ENCODE measurements at places on chromosomes 3 and 15.

DNA sequence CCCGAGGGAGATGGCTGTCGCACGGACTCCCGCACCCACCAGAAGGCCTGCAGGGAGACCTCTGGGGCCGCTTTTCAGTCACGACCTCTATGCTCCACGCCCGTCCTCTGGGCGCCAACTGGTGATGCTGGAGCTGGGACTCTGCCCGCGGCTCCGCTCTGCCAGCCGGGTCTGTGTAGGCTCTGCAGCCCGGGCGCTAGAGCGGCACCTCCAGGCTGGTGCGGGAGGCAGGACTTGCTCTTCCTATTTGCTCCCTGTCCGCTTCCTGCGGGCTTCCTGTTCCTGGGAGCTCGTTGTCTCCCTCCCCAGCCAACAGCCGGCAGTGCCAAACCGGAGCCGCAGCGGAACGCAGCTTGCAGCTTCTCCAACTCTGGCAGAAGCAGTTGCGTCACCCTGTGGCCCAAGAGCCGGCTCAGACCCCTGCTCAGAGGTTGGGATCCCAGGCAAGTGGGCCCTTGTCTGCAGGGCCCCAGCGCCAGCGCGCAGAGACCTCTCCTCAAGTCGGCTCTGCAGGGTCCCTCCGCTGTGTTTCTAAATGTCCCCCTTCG, 285.9 kb downstream of the XXYLT1 start:
- DNase-seq: no peak

DNA sequence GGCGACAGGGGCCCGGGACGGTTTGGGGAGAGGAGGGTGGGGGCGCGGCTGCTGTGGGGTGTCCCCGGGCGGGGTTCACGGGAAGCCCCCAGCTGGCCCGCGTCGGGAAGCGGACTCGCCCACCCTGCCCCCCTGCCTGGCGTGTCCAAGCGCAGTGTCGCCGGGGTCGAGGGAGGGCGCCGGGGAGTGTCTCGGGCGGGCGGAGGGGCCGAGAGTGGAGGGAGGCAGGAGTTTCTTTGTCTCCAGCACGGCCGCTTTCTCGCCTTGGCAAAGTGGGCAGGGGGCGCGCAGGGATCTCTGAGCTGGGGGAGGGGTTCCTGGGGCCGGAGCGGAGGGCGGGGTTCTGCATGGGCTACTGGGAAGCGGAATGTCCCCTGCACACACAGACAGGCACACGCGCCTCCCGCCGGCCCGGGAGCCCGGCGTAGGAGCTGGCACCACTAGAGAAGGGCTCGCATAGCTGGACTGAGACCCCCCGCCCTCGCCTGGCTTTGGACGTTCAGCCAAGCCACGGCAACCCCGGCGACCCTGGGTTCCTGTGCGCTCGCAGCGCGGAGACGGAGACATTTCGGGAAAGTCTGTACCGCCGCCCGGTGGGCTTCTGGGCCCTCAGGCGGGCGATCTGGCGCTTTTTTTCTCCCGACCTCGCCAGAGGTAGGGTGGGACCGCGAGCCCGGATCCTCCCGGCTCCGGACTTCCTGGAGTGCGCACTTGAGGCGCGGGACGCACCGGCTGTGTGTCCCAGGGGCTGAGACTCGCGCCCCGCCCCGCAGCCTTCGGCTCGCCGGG, 822 bp downstream of the ST8SIA2 start:
- no peak for DNase-seq

DNA sequence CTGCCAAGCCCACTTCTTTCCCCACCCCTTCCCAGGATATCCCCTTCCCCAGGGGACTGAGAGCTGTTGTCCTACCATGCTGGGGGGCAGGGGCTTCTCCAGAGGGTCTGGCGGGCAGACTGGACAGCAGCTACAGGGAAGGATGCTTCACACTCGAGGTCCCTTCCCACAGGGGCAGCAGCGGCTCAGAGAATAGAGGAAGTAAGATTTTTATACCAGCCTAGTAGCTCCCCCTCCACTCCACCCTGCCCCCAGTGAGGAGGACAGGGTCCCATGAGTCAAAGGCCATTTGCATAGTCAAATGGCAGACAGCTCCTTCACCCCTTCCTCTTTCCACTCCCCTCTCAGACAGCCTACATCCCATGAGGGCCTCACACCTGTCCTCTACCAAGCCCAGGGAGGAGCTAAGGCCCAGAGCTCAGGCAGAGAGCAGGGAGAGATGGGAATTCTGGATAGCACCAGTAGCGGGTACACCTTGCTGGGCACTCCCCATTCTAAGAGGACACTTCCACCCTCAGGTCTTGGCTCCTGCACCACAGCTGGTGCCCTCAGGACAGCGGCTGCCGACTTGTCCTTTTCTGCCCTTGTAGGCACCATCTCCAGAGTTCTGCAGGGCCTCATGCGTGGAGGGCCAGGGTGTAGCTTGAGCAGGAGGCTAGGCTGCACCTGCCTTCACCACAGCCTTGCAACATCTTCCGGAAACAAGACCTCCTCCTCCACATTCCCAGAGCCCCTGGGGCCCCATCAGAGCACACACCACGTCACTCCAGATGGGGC, at the start of gene TLR9:
TLR9 (minus strand) TSS at position 194 of the 777 bp plus-strand sequence; CDS start at position 78, 116 bp downstream.
- DNase-seq: no peak

DNA sequence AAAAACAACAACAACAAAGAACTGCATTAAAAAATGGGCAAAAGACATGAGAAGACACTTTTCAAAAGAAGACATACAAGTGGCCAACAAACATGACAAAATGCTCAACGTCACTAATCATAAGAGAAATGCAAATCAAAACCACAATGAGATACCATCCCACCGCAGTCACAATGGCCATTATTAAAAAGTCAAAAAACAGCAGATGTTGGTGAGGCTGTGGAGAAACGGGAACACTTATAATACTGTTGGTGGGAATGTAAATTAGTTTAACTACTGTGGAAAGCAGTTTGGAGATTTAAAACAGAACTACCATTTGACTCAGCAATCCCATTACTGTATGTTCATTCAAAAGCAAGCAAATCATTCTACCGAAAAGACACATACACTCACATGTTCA, 15.1 kb downstream of the EIF1B start:
- DNase-seq: no peak

- DNase-seq: no peak
These were observed 15.5 kb upstream of the PRSS50 start for GRCh38 chr3:46733026-46733800.

DNA sequence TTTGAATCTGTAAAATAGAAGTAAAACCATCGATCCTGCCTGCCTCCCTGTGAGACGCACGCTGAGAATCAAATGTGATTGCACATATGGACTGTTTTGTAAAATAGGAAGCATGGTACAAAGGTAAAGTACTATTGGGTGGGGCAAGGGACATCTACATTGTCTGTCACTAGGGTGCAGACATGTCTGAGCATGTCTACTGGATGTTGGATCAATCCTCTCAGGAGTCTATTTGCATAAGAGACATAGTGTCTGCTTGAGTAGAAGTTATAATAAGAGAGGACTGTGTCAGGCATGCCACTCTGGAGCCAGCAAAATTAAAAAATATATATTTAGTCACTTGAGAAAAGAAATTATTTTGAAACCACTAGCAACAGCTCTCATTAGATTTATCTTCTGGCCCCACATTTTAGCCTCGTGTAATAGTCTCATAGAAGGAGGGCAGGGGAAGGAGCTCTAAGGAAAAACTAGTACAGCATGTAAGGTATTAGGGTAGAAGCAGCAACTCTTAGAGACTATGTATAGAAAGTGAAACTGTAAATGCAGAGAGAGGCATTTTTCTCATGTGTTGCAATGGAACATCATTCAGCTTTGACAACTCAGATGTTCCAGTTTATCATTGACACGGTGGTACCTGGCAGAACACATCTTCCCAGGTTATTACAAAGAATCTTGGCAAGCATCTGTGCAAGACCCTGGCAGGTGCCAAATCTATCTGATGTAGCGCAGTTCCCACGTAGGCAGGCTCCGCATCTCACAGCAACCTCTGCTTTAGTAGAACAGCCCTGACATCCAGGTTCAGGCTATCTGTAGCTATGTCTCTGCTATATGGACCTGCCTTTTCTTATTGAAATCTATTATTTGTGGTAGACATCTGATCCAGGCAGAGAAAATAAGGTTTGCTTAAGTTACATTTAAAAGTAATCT, 85.2 kb upstream of the CHL1 start:
- no peak for DNase-seq

- peak; percentile 34 for DNase-seq
These were observed 28.0 kb downstream of the CCDC33 start for GRCh38 chr15:74264081-74264501.

DNA sequence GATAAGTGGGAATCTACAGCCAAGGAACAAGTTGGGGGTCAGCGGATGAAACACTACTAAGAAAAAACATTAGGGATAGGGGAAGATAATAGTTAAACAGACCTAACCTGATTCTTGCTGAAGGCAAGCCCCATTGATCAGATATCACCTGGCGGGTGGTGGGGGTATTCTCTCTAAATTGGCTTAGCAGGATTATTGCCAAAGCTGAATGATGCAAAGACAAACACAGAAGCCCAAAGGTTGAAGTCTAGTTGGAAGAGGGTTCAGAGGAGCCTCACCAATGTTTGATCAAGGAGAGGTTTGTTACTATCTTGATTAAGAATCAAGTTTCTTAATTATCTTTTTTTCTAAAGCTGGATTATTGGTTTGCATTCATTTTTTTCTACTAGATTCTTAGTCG, 371.9 kb upstream of the CNTN4 start:
- DNase-seq: no peak

GRCh38 chr3:176787506-176787905, 409.8 kb downstream of the TBL1XR1 start:
- no peak for DNase-seq

GRCh38 chr3:72535772-72536171, 312.5 kb downstream of the SHQ1 start:
- no peak for DNase-seq

DNA sequence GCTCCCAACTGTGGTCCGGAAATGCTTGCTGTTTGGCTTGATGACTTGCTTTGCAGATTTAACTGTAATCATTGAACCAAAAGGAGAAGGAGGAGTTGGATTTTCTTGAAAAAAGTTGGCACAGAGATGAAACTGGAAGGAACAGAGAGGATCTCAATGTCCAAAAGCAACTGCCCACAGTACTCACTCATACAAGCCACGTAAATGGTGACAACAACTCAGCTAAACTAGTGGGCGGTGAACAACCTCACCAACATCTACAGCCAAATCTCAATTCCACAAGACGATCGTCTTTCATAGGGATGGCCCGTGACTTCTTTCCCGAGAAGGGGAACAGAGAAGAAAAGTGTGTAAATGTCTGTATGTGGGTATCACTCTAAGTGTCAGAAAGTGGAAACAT, 48.1 kb downstream of the MYO5C start:
- no peak for DNase-seq

GRCh38 chr3:77084511-77084910, 44.6 kb downstream of the ROBO2 start:
- no peak for DNase-seq

DNA sequence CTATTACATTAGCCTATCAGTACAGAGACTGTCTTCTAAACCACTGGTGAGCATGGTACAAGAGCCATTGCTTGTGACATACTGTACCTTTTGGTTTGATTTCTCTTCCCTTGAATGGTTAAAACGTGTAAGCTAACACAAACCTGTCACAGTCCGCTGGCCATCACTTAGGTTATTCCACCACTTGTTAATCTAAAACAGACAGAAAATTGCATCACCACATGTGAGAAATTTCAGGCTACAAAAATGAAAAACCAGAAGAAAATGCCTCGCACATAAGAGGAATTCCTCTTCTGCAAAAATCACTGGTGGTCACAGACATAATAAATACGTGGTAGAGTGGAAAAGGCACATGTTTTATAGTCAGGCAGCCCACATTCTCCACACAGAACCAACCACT, 22.1 kb downstream of the PARL start:
- no peak for DNase-seq

DNA sequence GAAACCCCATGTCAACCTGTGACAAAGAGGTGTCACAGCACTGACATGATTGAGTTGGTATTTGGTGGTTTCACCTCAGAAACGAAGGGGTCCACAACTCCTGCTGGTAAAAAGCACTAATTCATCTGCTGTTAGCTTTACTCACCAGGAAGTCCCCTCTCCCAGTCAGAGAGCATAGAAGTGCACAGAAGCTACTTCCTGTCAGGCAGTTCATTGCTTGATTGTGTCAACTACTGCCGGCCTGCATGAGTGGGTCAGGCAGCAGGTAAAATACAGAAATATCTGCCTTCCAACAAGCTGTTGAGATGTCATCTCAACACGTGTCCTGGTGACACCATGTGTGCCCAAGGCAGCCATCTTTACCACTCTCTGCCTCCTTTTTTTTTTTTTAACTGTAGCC, 596.6 kb upstream of the NR2F2 start:
- DNase-seq: no peak

- DNase-seq: no peak
These were observed 22.0 kb downstream of the MYLK start for GRCh38 chr3:123862152-123862551.

DNA sequence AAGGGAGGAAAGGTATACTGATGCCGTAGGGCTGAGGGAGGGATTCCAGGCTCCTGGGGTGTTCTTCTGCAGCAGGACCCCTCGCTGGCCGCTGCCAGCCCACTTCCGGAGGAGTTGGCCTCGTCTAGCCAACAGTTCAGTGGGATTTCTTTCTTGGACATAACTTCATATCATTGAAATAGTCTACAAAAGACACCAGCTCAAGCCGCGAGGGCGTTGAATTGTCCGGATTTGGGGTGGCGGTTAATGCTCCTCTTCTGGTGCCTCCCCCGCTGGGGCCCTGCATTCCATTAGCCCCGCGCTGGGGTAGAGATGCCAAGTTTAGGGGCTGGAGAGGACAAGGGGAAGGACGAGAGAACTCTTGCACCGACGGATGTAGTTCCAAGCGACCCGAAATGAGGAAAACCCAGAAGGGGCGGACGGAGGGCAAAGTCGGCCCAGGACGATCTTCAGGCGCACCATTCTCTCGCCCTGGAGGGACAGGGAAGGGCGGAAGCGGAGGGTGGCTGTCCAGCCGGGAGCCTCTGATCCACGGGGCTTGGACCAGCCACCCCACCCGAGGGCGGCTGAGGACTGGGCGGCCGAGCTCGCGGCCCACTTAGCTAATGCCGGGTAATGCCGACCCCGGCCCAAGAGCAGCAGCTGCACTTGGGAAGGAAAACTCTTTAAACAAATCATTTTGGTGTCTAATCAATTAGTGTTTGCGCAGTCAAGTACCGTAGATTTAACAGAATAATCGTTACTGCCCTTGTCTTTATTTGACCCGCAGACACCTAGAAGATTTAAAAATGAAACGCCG, 4.7 kb upstream of the ONECUT1 start:
- no peak for DNase-seq

DNA sequence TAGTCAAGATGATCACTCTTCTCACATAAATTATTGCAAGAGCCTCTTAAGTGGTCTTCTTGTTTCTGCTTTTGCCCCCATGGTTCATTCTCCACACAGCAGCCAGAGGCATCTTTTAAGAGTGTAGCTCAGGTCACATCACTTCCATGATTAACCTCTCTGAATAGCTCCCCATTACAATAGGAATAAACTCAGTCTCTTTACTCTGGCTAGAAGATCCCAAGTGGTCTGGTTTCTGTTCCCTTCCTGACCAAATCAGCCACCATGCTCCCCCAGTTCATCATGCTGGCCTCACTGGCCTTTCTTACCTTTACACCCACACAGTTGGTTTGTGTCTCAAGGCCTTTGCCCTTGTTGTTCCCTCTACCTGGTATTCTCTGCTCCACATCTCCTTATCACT, 8.2 kb downstream of the HHATL start:
- DNase-seq: no peak

Measured in NCI-H2081 treated with DMSO at 0.1 percent for 48 hours (cell line).